GM23248 (cell line): ENCODE measurements at places on chromosomes 4 and X. TPM values are rescaled to one million over a fixed set of nuclear protein-coding genes. Genes with fewer than 3 reads are reported as not detected.

DNA sequence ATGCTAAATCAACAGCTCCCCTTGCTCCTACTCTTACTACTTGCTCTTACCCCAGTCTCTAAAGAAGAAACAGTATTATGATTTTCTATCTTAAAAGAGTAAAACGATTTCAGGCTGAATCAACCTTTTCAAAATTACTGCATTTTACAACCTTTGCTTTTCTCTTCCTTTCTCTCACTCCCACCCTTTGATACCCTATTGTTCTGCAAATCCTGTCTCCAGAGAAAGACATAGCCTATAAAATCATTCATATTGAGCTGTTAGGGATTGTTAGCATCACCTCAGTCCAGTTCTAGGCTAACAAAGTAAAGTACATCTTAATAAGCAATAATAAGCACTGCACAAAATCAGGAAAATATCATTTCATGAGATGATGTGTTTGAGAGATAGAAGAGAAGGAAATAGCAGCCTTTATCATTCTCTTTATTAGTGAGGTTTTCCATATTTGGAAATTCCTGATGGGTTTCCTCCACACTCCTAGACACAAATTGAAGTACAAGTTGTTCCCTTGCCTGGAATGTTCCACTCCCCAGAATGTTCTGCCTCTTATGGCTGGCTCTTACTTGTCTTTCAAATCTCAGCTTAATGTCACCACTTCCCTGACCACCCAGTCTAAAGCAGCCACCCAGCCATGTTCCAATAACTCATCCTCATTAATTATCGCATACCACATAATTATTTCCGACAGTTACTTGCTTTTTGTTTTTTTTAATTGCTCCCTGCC, 219.7 kb downstream of the PALLD start:
- peaks cover 9% of the 10 kb centered on the region for H3K4me1 ChIP-seq
- DNase-seq = no peak
- H3K36me3 ChIP-seq = no peaks in the 10 kb centered on the region
- H3K27me3 ChIP-seq = no peaks in the 10 kb centered on the region

GRCh38 chr4:179509489-179509888, 2067.3 kb upstream of the AGA start:
- no peak overlapping the region for H3K4me3 ChIP-seq
- H3K4me1 ChIP-seq = no peaks in the 10 kb centered on the region
- no peak overlapping the region for H3K27ac ChIP-seq

Gene MAGEA1
- not detected in 2 replicates for polyA plus RNA-seq

GRCh38 chrX:19742826-19743225, 144.6 kb downstream of the SH3KBP1 start:
- no peaks in the 10 kb centered on the region for H3K36me3 ChIP-seq
- no peaks in the 10 kb centered on the region for H3K27me3 ChIP-seq
- DNase-seq = no peak
- H3K4me1 ChIP-seq = no peaks in the 10 kb centered on the region; the same call in 1 of the 2 replicates

Gene TBCK
- polyA plus RNA-seq = 29.2 and 35.2 TPM in 2 replicates

DNA sequence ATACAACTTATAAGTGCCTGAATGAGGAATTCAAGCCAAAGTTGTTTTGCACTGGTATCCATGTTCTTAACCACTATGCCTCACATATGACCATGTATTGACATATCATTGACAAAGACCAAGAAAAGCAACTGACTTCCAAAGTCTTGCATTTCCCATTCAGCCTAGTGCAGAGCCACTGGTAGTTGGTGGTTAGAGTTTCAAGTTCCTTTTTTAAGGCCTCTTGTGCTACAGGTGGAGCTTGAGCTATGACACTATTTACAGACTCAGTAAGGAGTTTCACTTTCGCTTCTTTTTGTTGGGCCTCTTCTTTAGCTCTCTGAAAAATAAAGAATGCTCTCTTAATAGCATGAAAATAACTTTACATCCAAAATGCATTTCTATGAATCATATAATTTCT, 763.0 kb downstream of the DMD start:
- H3K27ac ChIP-seq = no peak overlapping the region
- DNase-seq = no peak
- H3K4me1 ChIP-seq = no peaks in the 10 kb centered on the region
- H3K27me3 ChIP-seq = no peaks in the 10 kb centered on the region
- no peaks in the 10 kb centered on the region for H3K36me3 ChIP-seq

Gene TCEAL7
- polyA plus RNA-seq = 21.8 and 21.9 TPM in 2 replicates

DNA sequence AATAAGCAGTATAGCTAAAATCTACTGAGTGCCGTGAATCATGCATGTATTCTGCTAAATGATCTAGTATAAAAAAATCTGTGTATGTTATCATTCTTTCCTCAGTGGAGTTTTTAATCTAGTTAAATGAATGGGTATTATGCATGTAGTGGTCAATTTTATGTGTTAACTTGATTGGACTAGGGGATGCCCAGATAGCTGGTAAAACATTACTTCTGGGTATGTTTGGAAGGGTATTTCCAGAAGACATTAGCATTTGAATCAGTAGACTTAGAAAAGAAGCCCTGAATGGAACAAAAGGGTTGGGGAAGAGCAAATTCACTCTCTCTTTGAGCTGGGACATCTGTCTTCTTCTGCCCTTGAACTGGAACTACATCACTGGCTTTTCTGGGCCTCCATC, 34.5 kb upstream of the SPRY1 start:
- DNase-seq = no peak
- H3K4me1 ChIP-seq = peaks cover 12% of the 10 kb centered on the region
- no peaks in the 10 kb centered on the region for H3K36me3 ChIP-seq
- H3K4me3 ChIP-seq = no peak overlapping the region

Gene DNAAF6
- not detected in 2 replicates for polyA plus RNA-seq

DNA sequence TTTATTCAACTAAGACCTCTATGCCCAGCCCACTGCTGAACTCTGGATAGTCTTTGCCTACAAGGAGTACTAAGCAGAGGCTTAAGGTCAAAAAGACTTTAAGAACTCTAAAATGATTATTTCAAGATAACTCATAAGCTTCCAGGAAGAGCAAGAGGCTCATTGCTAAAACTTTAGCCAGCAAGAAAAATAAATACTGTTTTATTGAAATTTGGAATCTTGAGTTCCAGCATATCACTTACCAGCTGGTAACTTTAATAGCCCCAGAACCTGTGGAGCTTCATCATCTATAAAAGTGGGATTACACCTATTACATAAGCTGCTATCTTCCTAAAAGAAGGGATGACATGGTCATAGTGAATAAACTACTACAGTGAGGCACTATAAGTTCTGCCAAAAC, 47.0 kb downstream of the SEC24D start:
- H3K36me3 ChIP-seq = peaks cover 70% of the 10 kb centered on the region
- H3K27ac ChIP-seq = no peak overlapping the region
- H3K4me1 ChIP-seq = peaks cover 21% of the 10 kb centered on the region
- no peaks in the 10 kb centered on the region for H3K27me3 ChIP-seq
- no peak overlapping the region for H3K4me3 ChIP-seq

DNA sequence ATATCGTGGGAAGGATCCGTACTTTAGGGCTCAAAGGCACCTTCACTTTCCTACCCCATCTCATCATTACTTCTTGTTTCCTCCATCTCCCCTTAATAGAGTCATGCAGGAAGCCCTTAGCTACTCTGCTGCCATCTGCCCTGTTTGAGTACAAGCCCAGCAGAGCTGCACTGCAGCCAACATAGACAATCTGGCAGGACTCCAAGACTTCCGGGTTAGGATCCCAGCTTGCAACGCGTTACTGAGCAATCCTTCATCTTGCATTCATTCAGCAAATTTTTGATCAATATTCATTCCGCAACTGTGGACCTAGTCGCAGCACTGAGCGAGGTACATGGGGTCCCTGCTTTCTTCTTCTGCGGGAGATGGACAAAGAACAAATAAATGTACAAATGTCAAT, 344.9 kb downstream of the BCOR start:
- H3K27ac ChIP-seq = no peak overlapping the region
- no peak for DNase-seq
- no peaks in the 10 kb centered on the region for H3K27me3 ChIP-seq
- no peaks in the 10 kb centered on the region for H3K36me3 ChIP-seq
- H3K4me1 ChIP-seq = peaks cover 15% of the 10 kb centered on the region

Gene OCIAD2
- polyA plus RNA-seq = 35.0 TPM in 2 replicates

Gene NWD2
- not detected in 2 replicates for polyA plus RNA-seq

Gene DMRTC1B
- not detected in 2 replicates for polyA plus RNA-seq

GRCh38 chr4:181259081-181259709, 984.0 kb upstream of the TENM3 start:
- no peak for DNase-seq
- H3K27ac ChIP-seq = no peak overlapping the region
- no peaks in the 10 kb centered on the region for H3K4me1 ChIP-seq
- H3K4me3 ChIP-seq = no peak overlapping the region
- no peaks in the 10 kb centered on the region for H3K36me3 ChIP-seq

- H3K4me1 ChIP-seq = no peaks in the 10 kb centered on the region
- H3K27ac ChIP-seq = no peak overlapping the region
- no peak for DNase-seq
- H3K36me3 ChIP-seq = peaks cover 5% of the 10 kb centered on the region; the same call in 1 of the 2 replicates
- H3K27me3 ChIP-seq = no peaks in the 10 kb centered on the region
- no peak overlapping the region for H3K4me3 ChIP-seq
Measured at GRCh38 chr4:122978789-122979188, 56.4 kb upstream of the NUDT6 start.

DNA sequence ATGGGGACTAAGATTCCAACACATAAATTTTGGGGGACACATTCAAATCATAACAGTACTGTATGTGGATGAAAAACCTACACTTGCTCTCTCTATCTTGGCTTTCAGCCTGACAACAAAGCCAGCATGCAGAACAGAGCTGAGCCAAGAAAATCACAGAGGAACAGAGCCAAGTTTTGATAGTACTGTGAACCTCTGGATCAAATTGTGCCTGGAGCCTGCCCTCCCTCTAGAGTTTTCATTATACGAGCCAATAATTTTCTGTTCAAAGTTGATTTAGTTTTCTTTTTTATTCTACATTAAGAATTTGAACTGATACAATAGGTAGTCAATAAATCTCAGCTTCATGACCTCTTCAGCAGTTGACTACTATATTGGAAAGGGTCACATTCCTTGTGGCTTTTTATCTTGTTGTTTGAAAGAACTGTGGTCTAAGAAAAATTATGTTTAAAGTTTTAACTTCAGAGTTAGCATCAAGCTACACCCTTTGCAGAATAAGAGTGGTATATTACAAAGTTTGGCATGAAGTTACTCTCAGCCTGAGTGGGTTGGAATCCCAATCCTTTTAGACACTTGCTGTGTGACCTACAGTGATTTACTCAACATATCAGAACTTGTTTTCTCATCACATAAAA, 31.1 kb downstream of the GRID2 start:
- no peaks in the 10 kb centered on the region for H3K4me1 ChIP-seq
- no peaks in the 10 kb centered on the region for H3K27me3 ChIP-seq
- H3K4me3 ChIP-seq = no peak overlapping the region
- H3K27ac ChIP-seq = no peak overlapping the region

- DNase-seq = peak; percentile 56
- no peaks in the 10 kb centered on the region for H3K36me3 ChIP-seq
- H3K4me3 ChIP-seq = no peak overlapping the region
Measured at GRCh38 chr4:141002323-141002805, 130.9 kb downstream of the RNF150 start.

Gene UGT2B11
- not detected in 2 replicates for polyA plus RNA-seq

Gene CLCN4
- polyA plus RNA-seq = 0.29 and 0.71 TPM in 2 replicates

DNA sequence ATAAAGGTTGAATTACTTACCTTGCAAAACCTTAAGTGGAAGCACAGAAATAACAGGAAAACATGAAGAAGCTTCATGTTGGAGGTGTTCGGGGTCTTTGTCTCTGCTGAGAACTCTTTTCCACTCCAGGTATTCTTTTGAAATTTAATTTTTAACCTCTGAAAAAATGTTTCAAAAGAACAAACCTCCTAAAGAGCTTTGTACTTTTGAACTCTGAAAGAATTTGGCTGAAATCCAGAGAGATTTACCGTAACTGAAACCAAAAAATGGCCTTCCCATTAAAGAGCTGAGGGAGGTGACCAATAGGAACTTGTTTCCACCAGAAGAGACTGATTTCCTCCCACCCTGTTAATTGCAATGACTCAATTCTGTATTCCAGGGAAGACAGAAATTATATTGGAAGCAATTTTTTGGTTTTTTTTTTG, at the start of gene CFI:
Gene CFI, minus strand, starts transcription at position 105 of the 425 bp plus-strand sequence. Its CDS starts 28 bp downstream, at position 77.
- no peaks in the 10 kb centered on the region for H3K27me3 ChIP-seq
- H3K27ac ChIP-seq = no peak within 1 kb of the TSS
- H3K4me3 ChIP-seq = no peak within 1 kb of the TSS
- H3K36me3 ChIP-seq = no peaks in the 10 kb centered on the region
- DNase-seq = peak; percentile 65

GRCh38 chrX:48996969-48997368, 5.1 kb downstream of the GRIPAP1 start:
- no peak overlapping the region for H3K4me3 ChIP-seq
- H3K36me3 ChIP-seq = no peaks in the 10 kb centered on the region
- H3K27ac ChIP-seq = no peak overlapping the region
- H3K27me3 ChIP-seq = no peaks in the 10 kb centered on the region
- H3K4me1 ChIP-seq = no peaks in the 10 kb centered on the region

DNA sequence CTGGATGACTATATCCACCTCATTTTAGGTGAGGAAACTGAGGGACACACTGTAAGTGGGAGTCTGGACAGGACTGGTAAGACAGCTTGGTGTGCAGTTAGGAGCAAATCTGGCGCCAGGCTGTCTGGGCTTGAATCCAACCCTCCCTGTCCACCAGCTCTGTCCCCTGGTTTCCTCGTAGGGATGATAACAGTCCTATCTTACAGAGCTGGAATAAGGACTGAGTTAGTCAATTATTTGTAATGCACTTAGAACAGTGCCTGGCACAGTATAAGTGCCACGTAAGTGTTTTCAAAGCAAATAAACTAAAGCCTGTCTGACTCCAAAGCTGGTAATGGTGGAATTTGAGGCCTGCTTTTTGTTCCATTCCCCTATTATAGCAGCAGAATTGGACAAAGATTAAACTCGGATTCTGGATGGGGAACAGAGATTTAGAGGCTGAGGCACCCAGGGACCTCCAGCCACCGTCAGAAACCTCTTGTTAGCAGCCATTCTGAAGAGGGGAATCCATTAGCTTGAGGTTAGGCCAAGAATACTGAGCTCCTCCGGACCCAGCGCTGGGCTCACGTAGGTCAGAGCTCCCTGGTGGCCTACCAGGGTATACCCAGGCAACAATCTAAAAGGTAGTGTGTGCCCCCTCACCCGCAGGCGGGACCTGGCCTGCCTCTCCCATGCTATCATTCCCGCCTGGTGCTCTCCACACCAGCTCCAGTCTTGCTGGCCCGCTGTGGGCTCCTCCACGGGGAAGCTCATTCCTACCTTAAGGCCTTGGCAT, 102.1 kb downstream of the UCHL1 start:
- peaks cover 10% of the 10 kb centered on the region; the same call in 1 of the 2 replicates for H3K4me1 ChIP-seq
- H3K27me3 ChIP-seq = peaks cover 14% of the 10 kb centered on the region
- no peaks in the 10 kb centered on the region for H3K36me3 ChIP-seq
- peak; percentile 38 for DNase-seq
